HEK293T (cell line): ENCODE measurements at places on chromosomes 5 and 9.

- peak; percentile 37 for DNase-seq
These were observed 50.2 kb downstream of the MED10 start for GRCh38 chr5:6328173-6328572.

DNA sequence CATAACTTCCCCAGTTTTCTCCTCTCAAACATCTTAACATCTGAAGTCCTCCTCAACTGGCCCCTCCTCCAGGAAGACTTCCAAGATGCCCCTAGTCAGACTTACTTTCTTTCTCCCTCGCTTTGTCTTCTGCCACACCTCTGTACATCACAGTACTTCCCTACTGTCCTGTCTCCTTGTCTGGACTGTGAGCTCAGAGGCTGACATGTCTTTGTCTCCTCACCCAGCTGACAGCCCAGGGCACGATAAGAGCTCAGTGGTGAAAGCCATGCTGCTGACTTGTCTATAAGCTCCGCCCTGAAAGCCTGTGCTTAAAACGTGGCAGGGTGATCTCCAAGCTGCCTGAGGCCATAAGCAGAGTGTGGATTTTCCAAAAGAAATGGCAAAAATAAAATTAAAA is 33.0 kb upstream of the SLC25A51 start:
- DNase-seq, result no peak

DNA sequence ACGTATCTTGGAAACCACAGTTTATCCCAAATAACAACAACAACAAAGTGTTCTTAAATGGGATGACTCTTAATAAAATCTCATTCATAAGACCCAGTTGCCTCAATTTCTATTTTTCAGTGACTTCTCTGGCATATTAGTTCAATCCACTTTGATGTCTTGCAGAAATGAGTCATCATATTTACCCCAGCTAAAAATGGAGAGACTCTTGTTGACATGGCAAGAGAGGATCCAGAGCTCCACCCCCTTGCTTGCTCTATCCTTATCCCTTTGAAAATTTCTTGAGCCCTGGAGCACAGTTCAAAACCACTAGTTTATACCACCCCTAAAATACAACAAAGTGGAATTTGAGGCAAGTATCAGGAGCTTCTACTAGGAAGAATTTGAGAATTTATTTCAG is 20.8 kb downstream of the VCAN start:
- DNase-seq, result no peak

DNA sequence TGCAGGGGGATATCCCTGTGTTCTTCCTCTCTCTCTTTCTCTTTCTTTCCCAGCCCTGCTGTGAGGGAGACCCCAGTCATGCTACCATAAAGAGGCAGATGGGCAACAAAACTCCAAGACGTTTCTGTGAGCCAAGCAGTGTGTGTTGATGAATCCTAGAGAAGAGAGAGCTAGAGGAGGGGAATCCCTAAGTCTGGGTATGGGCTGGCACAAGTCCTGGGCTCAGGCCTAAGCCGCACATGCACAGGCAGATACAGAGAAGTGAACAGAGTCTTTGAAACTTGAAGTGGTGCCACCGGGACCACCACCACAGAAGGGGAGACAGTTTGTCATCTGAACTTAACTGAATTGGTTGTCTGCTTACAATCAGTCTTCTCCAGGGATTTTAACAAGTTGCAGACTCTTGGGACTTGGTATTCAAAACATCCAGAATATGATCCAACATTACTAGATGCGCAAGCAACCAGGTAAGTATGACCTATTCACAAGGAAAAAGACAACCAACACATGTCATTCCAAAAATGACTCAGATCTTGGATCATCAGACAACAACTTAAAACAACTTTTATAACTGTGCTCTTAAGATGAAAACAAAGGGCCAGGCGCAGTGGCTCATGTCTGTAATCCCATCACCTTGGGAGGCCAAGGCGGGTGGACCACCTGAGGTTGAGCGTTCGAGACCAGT is 10.4 kb upstream of the FAM120A start:
- DNase-seq, result no peak

GRCh38 chr5:152503206-152503605 is 98.1 kb upstream of the NMUR2 start:
- no peak for DNase-seq

- DNase-seq, result no peak
These were observed 114.9 kb downstream of the ICE1 start for GRCh38 chr5:5537426-5537825.

DNA sequence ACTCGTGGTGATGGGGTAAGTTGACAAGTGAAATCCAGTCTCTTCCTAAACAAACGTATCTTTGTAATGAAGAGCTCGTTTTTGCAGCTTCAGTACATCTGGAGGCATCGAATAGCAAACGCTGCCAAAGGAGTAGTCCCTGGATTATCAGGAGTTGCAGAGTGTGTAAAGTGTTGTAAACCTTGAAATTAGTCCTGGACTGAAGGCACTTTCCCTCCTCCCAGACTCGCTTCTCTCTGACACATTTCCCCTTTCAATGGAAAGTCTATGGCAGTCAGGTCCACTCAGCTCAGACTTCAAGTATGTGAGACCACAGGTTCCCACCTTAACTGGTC is 1.5 kb upstream of the PBX3 start:
- no peak for DNase-seq
